ENCODE measurements at places on chromosomes 7 and 10.

GRCh38 chr10:121862649-121863048, 65.2 kb downstream of the ATE1 start:
- DNase-seq = no peak

DNA sequence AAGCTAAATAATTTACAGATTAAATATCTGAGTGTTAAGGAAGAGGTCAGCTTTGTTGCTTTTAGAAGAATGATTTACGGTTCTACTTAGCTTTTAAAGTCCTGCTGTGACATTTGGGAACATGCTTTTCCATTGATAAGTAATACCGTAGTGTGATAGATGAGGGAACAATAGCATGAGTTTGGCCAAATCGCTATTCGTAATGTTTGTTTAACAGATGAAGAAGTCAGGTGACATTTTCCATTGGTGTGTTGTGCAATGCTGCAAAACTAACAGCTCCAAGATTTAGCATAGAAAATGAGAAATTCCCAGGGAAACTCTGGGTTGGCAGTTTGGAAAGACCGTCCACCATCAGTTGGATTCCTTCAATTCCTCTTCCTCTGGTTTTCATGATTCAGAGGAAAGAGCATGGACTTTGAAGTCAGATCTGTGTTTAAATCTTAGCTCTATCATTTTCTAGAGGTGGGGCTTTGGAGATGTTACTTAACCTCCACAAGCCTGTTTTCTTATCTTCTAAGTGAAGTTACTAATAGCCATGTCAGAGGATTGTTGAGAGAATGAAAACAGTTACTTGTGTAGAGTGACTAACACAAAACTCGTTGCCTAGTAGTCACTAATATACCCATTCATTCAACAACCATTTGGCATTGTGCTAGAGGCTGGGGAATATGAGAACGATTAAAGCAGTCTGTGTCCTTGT, 140.4 kb upstream of the BMPER start:
- no peak for DNase-seq

GRCh38 chr7:88429382-88429781, 122.7 kb upstream of the STEAP4 start:
- no peak for DNase-seq

- DNase-seq = no peak
Measured at GRCh38 chr7:84100866-84101265, 93.7 kb downstream of the SEMA3A start.

DNA sequence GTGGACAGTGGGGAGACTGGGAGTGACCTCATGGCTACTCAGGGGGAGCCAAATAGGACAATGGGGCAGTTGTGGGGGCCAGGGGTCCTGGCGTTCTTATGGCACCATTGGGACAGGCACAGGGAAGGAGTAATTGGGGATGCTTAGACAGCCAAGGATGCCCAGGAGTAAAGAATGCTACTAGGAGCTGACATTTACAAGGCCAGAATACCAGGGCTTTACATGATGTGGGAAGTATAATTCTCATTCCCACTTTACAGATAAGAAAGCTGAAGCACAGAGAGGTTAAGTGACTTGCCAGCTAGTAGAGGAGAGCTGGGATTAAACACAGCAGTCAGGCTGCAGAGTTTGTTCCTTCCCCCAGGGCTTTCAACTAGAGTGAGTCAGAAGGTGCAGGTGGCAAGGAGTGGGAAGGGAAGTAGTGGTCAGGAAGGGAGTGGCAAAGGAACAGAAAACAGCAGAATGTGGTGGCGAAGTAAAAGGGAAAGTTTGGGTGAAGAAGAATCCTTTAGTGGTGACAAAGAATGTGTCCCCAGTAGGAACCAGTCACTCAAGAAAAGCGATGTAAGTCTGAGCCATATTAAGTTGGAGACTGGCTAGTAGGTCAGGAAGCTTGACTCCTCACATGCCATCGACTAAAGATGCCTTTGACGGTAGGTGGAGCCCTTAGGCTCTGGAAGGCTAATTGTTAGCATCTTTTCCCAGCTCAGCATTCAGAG, 32.8 kb downstream of the CPVL start:
- DNase-seq = no peak

DNA sequence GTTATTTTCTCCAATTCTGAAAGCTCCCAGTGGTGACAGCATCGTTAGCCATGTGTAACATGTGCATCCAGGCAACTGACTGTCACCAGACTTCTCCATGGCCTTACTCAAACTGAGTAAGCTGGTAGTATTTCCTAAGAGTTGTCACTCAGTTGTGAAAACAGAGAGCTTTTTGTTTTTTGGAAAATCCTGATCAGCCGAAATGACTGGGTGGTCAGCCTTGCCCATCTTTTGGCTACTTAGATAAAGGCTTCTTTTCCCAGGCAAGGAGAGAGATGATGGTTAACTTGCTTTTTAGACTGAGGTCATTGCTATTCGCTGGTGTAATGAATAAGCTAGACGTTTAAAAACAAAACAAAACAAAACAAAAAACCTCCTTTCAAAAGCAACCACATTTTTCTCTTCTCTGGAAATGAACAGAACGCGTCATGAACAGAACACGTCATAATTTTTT, 159.5 kb upstream of the KLF14 start:
- no peak for DNase-seq

GRCh38 chr10:70685455-70685911, 13.2 kb downstream of the ADAMTS14 start:
- DNase-seq = no peak

DNA sequence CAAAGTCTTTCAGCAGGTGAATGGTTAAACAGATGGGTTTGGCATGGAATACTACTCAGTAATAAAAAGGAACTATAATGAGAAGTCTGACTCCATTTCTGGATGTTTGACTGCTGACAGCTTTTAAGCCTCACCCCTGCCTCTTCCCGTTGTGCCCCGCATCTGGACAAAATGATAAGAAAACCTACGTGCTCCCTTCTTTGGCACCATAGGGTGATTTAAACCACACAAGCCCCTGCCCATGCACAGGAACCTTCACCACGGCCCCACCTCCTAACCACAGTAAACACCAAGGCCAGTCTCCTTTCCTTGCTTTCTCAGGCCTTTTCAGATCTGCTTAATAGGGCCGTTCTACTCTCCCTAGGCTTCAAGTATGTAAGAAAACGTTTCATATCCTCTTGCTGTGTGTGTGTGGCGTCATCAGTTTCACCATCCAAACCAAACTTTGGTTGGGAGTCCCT, 47.1 kb upstream of the UBN2 start:
- DNase-seq = no peak

DNA sequence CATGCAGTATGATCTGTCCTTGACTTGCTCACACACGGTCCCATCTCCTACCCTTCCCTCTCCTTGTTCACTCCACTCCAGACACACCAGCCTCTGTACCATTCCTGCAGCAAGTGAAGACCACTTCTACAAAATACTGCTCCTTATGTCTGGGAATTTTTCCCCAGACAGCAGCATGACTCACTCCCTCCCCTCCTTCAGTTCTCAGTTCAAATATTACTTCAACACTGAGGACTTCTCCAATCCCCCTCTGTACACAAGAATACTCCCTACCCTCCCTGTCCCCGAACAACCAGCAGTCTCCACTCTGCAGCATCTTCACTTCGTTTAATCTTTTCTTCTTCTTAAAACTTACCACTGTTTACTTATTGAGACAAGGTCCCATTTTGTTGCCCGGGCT, 474.0 kb downstream of the GPAM start:
- DNase-seq = no peak

DNA sequence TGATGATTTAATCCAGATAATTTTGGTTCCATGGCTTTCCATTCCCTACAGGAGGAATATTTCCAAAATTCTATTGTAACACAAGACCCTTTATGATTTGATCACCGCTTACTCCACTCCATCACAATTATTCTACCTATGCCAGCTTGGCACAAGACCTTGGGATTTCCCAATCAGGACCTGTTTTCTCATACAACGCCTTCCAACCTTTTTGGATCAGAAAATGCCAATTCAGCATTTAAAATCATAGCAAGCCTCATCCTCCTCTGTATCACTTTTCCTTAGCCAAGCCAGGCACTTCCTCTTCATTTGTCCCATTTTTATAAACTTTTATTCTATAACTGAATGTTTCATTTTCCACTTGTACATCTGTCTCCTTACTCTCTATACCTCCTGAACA, 100.9 kb downstream of the JMJD1C start:
- no peak for DNase-seq

DNA sequence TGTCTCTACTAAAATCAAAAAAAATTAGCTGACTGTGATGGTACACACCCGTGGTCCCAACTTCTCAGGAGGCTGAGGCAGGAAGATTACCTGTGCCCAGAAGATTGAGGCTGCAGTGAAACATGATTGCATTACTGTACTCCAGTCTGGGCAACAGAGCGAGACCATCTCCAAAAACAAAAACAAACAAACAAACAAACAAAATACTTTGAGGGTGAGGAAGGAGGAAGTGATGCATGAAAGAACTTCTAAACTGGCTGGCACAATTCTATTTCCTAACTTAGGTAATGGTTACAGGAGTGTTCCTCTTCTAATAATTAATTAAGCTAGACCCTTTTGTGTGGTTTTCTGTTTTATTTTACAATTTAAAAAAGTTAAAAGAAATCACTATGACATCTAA, 15.5 kb downstream of the WAPL start:
- no peak for DNase-seq

GRCh38 chr7:155917836-155918430, 105.7 kb upstream of the SHH start:
- DNase-seq = no peak

DNA sequence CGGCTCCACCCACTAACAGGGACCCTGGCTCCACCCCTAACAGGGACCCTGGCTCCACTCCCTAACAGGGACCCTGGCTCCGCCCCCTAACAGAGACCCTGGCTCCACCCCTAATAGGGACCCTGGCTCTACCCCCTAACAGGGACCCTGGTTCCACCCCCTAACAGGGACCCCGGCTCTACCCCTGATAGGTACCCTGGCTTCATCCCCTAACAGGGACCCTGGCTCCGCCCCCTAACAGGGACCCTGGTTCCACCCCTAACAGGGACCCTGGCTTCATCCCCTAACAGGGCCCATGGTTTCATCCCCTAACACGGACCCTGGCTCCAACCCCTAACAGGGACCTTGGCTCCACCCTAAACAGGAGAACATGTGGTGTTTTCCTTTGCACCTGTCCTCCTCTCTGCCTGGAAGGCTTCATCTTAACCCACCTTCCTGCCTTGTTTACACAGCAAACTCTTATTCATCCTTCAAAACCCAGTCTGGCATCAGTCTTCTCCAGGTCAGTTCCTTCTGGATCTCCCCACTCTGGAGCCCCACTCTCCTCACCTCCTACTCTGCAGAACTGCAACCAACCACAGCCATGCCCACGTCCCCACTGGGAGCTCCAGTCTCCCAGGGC, 58.0 kb downstream of the CHST15 start:
- no peak for DNase-seq

DNA sequence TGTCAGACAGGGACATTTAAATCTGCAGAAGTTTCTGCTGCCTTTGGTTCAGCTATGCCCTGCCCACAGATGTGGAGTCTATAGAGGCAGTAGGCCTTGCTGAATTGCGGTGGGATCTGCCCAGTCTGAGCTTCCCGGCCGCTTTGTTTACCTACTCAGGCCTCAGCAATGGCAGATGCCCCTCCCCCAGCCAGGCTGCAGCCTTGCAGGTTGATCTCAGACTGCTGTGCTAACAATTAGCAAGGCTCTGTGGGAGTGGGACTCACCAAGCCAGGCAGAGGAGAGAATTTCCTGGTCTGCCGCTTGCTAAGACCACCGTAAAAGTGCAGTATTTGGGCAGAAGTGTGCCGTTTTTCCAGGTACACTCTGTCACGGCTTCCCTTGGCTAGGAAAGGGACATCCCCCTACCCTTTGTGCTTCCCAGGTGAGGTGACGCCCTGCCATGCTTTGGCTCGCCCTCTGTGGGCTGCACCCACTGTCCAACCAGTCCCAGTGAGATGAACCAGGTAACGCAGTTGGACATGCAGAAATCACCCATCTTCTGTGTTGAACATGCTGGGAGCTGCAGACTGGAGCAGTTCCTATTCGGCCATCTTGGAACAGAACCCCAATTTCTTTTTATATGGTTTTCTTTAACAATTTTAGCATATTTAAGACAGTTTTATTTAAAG, 28.4 kb upstream of the VWDE start:
- DNase-seq = no peak

- DNase-seq = no peak
Measured at GRCh38 chr10:3500408-3500856, 284.6 kb downstream of the KLF6 start.

GRCh38 chr7:140631021-140631420, 9.6 kb downstream of the DENND2A start:
- no peak for DNase-seq

DNA sequence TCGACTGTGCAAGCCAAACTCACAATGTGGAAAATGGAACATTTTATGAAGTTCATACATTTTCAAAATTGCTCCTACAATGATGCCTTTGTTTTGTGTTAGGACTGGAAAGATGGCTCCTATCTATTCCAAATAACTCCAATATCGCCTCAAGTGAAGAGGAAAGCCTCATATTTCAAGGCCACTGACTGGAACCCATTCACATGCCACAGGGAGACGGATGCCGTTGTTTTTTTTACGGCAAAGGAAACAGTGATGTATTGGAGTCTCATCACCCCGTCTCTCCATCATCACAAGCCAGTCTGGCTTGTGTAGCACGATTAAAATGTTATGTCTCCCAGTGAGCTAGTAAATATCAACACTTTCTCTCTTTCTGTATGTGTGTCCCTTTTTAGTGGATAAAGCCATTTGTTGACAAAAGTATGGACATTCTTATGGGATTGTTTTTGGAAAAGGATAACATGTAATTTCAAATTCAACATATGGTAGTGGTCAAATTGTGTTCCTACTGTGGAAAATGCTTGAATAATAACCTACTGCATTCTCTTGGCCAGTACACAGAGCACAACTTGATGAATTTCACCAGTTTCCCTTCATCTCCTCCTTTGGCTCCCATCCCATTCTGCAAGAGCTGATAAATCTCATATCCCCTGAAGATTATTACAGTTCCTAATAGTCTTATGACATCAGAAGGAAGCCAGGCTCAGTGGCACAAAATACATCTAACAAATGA, 109.5 kb upstream of the PITRM1 start:
- DNase-seq = no peak

DNA sequence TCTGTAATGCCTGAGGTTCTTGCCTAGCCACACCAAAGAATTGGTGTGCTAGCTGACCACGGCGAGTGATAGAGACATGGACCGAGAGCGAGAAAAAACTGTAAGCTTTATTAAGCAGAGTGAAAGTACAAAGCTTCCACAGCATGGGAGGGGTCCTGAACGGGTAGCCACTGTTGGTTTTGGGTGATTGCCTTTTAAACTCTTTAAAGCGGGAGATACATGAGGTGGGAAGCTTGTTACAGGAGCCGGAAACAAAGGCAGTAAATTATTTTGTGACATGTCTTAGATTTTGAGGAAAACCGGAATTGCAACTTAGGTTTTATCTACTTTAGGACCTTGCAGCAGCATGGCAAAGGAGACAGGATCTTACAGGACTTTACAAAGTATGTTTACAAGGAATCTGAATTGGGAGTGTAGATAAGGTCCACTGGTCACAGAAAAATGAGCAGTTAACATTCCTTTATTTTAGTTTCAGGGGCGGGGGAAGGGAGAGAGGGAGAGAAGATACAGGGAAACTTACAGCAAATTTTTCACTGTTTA, 252.7 kb upstream of the MBL2 start:
- DNase-seq = no peak

All from fibroblast of skin of left quadriceps (primary cell).